ENCODE measurements at places on chromosomes 3 and 15.

GRCh38 chr15:58203537-58203936 is 65.4 kb downstream of the AQP9 start:
- DNase-seq = no peak

DNA sequence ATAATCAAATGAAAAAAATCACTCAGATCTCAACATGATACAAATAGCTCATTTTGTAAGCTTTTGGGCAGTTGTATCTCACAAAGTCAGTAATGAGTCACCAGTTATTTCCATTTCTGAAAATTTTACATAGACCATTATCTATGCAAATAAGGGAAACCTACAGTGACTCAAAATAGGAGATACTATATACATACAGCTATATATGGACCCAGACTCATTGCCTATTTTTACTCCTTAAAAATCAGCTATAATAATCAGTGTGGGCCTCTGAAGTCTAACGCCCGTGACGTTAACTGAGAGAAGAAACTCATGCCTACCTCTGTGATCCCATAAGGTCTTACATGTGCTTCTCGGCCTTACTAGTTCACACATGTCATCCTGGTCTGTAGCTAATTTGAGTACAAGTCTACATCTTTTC is 31.6 kb downstream of the LRIG1 start:
- DNase-seq = no peak

DNA sequence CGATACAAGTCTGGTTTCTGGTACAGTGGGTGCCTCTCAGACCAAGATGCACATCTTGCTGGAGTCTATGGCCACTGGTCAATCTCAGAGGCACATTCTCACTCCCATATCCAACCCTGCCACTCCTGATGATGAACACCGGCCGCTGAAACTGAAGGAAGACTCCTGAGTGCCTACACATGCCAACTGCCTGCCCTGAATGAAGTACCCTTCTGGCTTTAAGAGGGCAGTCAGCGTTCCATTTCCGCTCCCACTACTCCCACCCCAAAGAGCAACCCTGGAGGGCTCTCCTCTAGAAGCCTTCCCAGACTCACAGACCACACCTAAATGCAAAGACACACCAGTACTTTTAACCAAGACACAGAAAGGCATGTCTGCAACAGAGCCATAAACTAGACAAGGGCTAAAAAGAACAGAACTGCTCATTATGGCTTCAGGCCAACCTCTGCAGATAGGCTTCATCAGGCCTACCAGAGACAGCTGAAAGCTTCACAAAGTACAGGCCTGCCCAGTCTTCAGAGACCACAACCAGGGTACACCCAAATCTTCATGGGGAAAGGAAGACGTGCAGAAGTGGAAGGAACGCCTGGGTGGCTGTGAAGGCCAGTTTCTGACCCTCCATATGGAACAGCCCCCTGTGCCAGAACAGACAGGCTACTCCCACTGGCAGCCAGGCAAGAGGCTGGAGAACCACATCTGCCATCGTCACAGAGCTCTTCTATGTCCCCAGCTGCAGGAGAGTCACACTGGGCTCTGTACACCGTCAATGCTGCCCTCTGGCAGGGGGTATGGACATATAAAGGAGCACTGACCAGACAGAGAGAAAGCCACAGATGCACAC is 14.3 kb downstream of the ANP32A start:
- no peak for DNase-seq

DNA sequence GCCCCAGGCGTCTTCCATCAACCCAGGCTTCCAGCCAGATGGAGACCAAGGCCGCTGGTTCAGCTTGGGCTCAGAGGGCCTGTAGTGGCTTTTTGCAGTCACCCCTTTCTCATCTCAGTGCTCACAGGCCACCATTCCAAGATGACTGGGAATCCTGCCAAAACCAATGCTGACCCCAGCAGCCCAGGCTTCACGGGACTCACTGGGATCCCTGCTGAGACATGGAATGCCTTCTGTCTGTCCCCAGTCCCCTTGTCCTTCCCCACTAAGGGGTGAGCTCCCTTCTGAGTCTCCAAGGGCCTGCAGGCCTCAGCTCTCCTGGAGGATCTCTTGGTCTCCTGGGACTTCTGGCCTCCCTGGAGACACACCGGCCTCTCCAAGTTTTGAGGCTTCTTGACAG is 77.4 kb upstream of the SEC13 start:
- no peak for DNase-seq

DNA sequence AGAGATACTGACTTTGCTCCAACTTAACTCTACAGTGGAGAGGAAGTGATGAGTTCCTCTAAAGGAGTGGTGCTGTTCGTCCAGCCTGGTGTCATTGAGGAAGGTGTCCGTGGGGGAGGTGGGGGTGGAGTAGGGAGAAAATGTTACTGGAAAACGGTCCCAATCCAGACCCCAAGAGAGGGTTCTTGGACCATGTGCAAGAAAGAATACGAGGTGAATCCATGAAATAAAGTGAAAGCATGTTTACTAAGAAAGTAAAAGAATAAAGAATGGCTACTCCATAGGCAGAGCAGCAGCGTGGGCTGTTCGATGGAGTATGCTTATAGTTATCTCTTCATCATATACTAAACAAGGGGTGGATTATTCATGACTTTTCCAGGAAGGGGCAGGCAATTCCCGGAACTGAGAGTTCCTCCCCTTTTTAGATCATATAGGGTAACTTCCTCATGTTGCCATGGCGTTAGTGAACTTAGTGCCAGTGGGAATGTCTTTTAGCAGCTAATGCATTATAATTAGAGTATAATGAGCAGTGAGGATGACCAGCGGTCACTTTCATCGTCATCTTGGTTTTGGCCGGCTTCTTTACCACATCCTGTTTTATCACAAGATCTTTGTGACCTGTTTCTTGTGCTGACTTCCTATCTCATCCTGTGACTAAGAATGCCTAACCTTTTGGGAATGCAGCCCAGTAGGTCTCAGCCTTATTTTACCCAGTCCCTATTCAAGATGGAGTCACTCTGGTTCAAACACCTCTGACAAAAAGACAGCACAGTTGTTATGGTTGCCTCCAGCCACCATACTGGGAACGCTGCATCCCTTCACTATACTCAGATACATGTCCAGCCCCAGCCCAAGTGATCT is 38.6 kb downstream of the CLEC3B start:
- DNase-seq = peak; percentile 64

DNA sequence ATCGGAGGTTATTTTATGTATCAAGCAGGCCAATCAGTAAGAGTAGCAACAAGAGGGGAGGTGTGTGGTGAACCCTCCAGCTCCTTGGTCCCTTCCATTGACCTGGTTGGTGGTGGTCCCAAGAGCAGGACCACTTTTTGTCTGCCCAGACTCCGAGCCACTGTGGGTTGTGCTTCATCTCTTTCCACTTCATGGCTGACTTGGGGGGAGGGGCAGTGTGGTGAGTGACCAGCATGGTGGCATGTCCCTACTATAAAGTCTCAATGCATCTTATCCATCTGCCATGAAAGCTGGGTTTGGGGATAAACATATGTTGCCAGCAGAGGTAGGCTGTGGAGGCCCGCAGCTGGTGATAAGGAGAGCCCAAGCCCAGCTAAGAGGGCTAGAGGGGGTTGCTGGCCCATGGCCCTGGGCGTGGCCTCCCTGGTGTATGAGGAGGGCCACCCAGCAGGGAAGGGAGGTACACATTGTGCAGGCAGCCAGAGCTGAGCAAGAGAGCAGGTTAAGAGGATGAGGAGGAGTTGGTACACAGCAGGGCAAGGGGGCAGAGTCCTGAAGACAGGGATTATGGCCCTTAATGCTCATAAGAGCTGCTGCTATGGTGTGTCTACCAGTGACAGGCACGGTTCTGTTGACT is 7.0 kb downstream of the AEN start:
- DNase-seq = no peak

DNA sequence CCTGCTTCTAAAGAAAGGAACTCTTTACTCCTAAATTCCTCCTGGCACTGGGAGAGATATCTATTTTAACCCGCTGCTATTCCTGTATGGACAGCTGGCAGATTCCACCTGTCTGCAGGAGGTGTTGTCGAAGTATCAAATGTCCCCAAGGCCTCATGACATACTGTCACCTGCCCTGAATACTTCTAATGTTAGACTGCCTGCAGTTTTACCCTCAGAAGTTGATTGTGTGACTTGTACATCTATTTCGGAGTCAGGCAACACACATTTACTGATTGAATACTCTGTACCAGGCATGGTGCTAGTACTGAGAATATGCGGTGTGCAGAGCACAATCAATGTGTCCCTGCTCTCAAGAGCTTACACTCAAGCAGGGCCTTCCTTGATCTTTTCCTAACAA is 38.6 kb downstream of the PDZRN3 start:
- no peak for DNase-seq

DNA sequence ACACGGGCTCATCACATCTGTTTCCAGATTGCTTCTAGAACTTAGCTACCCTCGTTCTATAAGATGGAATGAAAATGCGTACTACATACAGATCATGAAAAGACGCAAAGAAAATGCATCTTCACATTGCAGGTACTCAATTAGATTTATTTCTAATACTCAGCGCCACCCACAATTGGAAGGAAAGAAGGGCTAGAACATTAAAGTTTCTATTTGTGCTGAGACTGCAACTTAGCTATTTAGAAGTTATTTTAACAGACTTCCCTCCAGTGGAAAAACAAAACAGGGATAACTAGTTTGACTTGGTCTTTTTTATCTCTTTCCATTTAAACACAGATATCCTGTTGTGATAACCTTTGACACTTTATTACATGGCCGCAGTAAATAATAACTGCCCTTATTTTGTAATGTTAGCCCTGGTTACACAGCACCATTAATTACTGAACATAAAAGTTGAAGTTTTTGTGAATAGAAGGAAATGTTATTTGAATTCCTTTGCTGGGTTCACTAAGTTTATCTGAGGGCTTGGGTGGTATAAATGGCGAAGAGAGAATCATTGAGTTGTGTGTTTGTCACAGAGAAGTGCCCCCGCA is 86.9 kb upstream of the SLC25A26 start:
- no peak for DNase-seq

GRCh38 chr15:90681056-90681455 is 36.1 kb upstream of the BLM start:
- DNase-seq = no peak

DNA sequence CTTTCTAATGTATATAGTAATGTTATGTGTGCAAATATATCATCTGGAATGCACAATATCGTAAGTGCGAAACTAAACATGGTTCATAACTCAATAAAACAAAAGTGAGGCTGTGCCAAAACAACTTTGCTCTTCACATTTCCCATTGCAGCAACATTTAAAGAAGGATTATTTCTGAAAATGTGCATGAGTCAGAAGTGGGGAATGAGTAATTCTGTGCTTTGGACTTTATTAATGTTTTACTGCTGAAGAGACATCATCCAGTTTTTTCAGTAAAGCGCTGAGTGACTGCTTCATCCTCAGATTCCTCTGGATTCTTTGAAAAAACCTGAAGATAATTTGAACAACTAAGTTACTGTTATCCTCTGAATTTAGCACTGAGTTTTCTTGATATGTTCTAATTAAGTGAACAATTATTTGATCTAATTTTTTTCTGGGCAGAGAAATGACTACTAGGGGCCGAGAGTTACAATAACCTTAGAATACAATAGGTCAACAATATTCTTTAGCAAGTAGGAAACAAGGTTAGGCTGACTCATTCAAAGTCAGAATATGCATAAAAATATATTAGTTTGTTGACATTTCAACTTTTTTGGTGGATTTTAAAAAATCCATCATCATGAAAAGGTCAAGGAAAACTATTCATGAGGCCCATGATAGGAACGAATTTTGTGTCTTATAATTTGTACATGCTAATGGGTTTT is 20.0 kb upstream of the PLCL2 start:
- DNase-seq = no peak

GRCh38 chr3:17678116-17678741 is 64.2 kb downstream of the TBC1D5 start:
- DNase-seq = no peak

- DNase-seq = no peak
Observed at GRCh38 chr15:98997755-98998154, 9.8 kb downstream of the PGPEP1L start.

DNA sequence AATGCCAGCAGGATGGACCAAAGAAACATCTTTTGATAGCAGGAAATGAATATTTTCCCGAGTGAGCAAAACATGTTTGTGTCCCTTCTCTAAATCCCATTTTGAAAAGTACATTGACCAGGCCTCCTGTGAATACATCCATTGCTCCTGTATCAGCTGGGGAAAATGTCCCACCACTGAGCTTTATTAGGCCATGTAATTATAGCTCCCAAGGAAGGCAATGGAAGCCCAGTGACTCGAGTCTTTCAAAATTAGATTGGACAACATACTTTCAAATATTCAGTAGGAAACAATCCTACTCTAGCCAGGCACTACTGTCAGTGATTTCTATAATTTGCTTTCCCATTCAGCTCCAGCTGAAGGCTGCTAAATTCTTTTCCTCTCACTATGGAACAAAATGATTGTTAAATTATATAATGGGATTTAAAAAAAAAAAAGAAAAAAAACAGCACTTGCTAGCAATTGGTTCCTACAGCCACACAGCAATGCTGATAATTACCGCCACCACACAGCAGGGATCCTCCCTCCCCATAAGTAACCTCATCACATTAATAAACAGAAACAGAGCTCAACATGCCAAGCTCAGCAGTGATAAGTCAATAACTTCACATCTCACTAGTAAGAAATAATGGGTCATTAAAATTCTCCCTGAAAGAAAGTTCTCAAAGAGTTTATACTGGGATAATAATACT is 172.4 kb upstream of the SLC2A2 start:
- no peak for DNase-seq

Data from natural killer cell treated with Interleukin-12 subunit alpha and Interleukin-12 subunit beta and Interleukin-15 and Interleukin-18, amount 100 ng/mL, for 72 hours (primary cell).